ENCODE measurements at places on chromosomes 2 and 18.

GRCh38 chr2:240413813-240414429 lies 21.5 kb upstream of the GPC1 start:
- DNase-seq: no peak

DNA sequence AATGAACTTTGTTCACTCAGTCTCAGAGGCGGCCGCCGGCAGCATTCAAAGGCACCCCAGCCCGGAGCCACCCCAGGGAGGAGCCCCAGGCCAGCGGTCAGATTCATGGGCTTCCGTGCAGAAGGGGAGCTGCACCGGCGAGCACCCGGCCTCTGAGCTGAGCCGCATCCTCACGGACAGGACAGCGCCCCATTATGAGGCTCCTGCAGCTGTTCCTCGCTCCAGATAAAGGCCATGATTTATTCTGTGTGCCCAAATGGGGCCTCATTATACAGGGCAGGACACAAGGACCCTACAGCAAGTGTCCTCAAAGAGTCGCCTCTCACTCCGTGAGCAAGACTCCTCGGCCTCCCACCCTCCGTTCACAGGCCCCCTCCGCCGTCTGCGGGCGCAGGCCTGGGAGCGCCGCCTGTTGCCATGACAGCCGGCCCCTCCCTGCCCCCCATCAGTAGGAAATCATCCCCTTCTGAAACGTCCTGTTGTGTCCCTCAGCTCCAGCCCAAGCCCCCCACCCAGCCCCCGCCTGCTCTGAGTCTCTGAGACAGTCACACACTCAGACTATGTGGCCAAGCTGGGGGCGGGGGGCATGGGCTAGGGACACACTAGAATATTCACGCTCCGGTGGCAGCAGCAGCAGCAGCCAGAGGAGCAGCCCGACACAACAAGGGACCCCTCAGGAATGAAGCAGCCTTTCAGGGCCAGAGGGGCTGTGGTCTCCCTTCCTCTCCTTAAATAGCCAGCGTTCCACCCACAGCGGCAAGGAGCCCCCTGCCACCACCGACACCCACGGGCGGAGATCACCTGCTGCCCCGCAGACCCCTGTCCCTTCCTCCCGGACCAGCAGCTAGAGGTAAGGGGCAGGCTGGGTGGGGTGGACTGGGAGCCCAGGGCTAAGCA lies at the start of gene GPR17:
TSS of gene GPR17 (plus strand) at position 759 of the 897 bp plus-strand sequence. CDS start 4,583 bp downstream, outside the sequence.
- no peak for DNase-seq

DNA sequence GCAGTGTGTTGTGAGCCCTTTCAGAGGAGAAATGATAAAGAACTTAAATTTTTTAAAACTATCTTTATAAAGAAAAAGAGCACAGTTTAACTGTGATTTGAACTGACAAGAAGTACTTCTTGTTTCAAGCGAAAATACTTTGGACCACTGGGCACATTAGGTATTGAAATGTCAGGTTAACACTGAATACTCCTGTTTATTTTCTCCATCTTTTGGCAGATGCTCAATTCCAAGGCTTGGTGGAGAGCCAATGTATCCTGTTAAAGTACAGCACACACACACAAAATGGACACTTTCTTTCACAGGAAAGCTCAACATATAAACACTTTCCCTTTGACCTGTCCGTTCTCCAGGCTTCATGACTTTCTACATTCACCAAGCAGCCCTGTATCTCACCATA lies 32.6 kb upstream of the SP3 start:
- no peak for DNase-seq

DNA sequence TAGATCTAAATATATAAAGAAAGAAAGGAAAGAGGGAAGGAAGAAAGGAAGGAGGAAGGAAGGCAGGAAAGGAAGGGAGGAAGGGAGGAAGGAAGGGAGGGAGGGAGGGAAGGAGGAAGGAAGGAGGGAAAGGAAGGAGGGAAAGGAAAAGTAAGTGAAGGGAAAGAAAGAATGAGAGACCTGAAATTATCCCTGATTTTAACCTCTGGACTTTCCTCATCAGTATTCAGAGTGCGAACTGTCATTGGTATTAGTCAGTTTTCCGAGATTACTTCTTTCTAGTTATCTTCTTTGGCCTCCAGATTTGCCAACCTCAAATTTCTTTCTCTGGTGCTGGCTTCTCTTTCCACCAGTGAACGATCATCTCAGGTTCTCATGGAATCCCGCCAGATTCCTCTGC lies 215.5 kb upstream of the FN1 start:
- no peak for DNase-seq

GRCh38 chr2:14781142-14781541 lies 148.6 kb downstream of the LRATD1 start:
- DNase-seq: no peak

- DNase-seq: no peak
These were observed 49.8 kb downstream of the ALK start for GRCh38 chr2:29871541-29871940.

- peak; percentile 18 for DNase-seq
These were observed 78.5 kb downstream of the ACSL3 start for GRCh38 chr2:222939208-222939856.

GRCh38 chr2:33208400-33208799 lies 261.6 kb downstream of the LTBP1 start:
- DNase-seq: no peak

- no peak for DNase-seq
These were observed 245.9 kb downstream of the TFCP2L1 start for GRCh38 chr2:121038891-121039616.

DNA sequence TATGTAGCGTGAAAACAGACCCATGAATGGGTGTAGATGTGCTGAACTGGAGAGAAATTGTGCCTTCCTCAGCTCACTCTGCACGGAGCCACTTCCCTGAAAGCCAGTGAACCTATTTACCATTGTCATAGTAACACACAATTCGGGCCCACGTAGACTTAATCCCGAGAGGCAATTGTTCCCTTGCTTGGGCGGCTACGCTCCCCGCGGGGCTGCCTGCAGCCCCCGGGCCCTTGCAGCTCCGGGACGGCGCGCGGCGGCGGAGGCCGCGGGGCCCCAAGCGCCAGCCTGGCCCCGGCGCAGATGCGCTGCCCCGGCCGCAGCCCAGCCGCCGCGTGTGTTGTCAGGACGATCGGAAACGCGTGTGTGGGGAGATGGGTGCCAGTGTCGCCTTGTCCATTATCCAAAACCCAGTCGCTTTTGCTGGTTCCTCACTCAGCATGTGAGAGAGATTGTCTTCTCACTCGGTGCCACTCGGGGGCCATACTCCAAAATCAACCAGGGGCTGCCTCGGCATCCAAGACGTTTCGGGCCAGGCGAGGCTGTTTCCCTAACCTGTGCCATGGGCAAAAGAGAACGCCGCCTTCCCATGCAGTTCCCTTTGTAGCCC lies 17.9 kb upstream of the LRRTM1 start:
- no peak for DNase-seq

- DNase-seq: no peak
These were observed 593.7 kb downstream of the NRXN1 start for GRCh38 chr2:50438259-50438658.

DNA sequence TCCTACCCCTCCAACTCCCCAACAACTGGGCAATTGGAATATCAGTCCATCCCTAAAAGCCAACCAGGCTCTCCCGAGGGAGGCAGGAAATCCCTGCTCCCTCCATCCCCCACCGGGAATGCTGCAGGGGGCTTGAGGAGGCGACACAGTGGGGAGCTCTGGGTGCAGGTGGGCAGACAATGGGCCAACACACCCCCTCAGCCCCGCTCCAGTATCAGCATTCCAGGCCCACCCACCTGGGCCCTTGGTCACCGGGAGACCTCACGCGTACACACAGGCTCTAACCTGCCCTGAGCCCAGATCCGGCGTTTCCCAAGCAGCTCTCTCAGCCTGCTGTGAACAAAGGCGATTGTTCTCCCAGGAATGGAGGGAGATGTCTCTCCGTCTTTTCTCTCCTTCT lies 37.6 kb upstream of the FZD7 start:
- DNase-seq: no peak

- no peak for DNase-seq
These were observed 6.5 kb upstream of the CYBRD1 start for GRCh38 chr2:171515672-171516298.

DNA sequence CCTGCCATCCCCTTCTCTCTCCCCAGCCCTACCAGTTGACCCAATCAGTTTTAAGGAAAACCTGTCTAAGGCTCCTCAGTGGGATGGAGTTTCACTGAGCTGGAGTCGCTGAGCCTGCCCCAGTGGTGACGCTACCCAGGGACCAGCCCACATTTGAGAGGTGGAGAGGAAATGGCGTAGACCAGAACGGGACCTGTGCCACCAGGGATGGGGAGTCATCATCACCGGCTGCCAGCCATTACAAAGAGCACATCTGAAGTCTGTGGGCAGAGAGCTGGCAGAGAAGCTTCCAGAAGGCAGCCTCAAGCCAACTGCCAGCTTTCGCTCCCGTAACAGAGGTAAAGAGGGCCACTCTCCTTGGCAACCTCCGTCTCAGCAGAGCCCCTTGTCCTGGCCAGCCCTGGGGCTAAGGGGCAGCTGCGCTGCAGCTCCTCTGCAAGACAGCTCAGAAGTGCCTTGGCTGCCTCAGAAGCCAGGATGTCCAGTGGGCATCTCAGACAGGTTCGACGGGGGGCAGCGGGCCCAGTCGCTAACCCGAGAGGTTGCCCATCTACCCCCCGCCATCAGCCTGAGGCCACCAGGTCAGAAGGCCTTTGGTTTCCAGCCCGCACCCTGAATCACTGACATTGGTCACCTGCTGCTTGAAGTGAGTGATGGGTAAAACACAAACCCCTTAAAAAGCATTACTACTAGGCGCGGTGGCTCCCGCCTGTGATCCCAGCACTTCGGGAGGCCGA lies 15.4 kb downstream of the SDC1 start:
- DNase-seq: no peak

DNA sequence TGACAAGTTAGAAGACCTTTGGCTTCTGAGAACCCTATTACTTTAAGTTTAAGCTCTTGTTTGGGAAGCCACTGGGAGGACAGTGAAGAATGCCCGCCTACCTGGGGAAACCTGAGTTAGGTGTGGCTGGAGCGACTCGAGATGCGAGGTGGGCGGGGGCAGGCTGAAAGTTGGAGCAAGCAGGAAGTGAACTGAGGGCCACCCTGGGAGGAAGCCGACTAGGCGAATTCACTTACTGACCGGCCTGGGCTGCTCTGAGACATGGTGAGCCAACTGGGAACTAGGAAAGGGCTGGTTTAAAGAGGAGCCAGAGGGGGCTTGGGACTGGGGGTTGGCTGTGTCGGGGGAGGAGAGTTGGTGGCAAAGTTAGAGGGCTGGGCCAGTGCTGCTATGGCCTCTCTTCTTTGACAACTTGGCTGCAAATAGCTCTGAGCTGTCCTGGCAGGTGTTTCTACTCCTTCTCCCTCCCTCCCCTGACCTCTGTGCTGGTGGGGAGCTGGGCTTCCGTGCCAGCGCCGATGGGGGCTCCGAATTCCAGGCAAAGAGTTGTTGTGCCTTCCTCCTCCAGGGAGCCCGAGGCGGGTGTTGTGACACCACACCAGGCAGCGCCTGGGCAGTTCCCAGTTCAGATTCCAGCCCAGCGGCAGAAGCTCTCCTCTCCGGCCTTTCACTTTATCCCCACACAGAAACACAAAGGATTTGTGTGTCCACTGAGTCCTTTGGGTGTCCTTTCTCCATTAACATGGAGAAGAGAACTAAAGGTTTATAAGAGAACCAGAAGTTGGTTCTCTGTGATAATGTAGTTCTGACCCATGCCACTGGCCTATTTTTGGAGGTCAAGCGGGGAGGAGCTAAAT lies at the start of gene VAMP8:
TSS of gene VAMP8 (plus strand) at position 201 of the 857 bp plus-strand sequence. CDS start at position 262, 61 bp downstream.
- peak; percentile 56 for DNase-seq

GRCh38 chr18:54069729-54070128 lies 154.7 kb downstream of the MBD2 start:
- no peak for DNase-seq

- no peak for DNase-seq
These were observed 60.6 kb downstream of the IRS1 start for GRCh38 chr2:226738821-226739544.

DNA sequence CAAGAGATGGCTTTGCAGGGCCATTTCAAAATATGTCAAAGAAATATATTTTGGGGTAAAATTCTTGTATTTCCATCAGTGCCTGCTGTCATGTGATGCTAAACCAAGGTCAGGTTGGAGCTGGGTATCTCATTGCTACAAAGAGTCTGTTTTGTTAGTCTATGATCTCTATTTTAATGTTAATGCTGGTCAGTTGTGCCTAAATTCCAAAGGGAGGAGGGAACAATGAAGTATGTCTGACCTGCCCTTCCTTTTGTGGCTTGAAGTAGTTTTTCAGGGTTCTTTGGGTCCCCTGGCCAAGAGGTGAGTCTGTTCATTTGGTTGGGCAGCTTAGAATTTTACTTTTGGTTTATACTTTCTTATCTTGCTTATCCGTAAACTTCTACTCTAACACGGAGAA lies 61.6 kb upstream of the DYNAP start:
- no peak for DNase-seq

DNA sequence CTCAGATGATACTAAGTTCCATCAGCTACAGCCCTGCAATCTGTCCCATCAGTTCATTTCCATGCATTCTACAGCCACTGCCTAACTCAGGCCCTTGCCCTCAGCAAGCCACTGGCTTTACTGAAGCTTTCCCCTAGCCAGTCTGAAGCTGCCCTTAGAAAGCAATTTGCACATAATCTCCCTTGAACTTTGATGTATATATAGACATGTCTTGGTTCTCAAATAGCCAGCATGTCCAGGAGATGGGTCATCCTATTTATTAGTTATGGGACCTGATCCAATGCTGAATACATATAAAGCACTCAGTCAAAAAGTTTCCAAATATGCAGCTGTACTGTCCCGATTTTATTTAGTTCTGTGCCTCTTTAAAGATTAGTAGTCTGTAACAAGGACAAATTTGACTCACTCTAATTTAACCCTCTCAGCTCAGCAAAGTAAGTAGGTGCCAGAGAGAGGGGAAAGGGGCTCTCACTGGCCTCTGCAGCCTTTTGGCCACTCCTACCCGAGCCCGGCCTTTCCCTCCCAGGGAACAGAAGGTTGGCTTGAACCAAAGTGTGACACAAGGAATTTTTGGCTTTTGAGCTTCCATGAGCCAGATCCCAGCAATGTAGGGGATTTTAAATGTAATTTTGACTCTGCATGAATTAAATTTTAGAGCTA lies 70.7 kb downstream of the CCDC93 start:
- DNase-seq: no peak

- no peak for DNase-seq
These were observed 63.8 kb downstream of the PDE11A start for GRCh38 chr2:178008636-178009289.

- DNase-seq: no peak
These were observed 1411.8 kb downstream of the LRP1B start for GRCh38 chr2:140718999-140719398.

DNA sequence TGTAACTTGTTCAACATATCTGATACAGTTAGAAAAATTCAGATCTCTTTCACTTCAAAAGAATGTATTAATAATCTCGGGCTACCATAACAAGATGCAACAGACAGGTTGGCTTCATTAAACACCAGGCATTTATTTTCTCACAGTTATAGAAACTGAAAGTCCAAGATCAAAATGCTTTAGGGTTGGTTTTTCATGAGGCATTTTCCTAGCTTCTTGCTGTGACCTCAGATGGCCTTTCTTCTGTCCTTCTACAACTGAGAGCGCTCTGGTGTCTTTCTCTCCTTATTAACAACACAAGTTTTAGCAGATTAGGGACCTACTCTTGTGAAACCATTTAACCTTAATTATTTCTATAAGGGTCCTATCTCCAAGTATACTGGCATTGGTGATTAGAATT lies 452.5 kb downstream of the ZNF804A start:
- DNase-seq: no peak

Measured in activated B cell treated with CpG ODN at 0.5 μM for 24 hours (primary cell).